ENCODE measurements at places on chromosomes 2 and 18.

GRCh38 chr2:104856086-104856972, 2.4 kb downstream of the POU3F3 start:
- DNase-seq: no peak

DNA sequence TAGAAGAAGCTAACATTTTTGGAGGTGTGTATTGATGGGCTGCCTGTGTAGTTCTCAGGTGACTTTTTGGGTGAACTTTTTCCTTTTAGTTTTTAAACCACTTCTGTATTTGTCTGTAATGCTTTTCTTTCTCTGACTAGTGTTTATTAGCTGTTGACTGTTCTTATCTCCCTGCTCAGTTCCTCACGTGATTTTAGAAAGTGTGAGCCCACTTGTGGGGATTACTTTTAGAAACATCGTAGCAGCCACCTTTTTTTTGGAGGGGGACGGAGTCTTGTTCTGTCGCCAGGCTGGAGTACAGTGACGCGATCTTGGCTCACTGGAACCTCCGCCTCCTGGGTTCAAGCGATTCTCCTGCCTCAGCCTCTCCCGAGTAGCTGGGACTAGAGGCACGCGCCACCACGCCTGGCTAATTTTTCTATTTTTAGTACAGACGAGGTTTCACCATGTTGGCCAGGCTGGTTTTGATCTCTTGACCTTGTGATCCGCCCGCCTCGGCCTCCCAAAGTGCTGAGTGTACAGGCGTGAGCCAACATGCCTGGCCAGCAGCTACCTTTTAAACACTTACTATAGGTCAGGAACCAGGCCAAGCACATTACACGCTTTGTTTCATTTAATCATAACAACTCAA, 9.2 kb upstream of the CDKL4 start:
- DNase-seq: no peak

DNA sequence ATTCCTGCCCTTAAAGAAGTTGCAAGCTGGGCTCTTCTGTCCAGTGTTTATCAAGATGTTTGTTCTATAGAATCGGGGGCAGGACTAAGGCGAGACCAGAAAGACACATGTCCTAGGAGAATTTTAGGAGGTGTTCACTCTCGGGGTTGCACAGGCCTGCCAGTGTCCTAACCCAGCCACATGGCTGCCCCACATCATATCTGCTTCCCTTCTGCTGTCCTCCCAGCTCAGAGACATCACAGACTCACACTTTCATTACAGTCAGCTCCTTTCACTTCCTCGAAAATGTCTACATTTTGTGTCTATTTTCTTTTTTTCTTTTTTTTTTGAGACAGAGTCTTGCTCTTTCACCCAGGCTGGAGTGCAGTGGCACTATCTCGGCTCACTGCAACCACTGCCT, 10.7 kb upstream of the MRO start:
- DNase-seq: no peak

DNA sequence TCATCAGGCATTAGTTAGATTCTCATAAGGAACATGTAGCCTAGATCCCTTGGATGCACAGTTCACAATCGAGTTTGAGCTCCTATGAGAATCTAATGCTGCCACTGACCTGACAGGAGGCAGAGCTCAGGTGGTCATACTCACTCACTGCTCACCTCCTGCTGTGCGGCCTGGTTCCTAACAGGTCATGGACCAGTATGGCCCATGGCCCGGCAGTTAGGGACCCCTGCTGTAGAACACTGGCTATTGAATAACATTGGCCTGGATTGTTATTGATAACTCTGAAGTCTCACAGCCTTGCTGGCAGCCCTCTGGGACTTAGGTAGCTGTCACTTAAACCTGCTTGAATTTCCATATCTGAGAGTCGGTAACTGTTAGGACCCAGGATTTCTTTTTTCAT, 114.5 kb upstream of the ALPP start:
- DNase-seq: no peak

DNA sequence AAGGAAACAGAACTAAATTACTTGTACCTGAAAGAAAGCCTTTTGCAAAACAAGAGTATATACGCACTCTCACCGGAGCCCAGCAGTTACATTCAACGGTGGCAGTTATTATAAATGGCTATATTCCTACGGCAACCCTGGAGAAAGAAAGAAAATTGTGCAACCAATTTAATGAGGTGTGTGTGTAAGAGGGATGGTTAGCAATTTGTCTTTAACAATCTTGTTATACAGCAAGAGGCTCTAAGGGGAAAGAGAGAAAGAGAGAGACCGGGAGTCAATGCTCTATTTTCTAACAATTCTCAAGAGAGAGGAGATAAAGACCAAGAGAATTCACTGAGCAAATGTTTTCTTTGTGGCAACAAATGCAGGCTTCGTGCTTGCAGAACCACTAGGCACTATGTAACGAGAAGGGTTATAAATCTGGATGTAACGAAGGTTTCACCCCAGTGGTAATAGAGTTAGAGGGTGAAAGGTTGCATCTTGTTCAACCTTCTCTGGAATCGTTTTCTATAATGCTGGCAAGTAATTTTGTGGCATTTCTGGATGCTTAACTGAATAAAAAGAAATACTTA, 359.1 kb upstream of the SPRED2 start:
- no peak for DNase-seq

- DNase-seq: no peak
Measured at GRCh38 chr2:172842511-172843265, 107.0 kb downstream of the RAPGEF4 start.

DNA sequence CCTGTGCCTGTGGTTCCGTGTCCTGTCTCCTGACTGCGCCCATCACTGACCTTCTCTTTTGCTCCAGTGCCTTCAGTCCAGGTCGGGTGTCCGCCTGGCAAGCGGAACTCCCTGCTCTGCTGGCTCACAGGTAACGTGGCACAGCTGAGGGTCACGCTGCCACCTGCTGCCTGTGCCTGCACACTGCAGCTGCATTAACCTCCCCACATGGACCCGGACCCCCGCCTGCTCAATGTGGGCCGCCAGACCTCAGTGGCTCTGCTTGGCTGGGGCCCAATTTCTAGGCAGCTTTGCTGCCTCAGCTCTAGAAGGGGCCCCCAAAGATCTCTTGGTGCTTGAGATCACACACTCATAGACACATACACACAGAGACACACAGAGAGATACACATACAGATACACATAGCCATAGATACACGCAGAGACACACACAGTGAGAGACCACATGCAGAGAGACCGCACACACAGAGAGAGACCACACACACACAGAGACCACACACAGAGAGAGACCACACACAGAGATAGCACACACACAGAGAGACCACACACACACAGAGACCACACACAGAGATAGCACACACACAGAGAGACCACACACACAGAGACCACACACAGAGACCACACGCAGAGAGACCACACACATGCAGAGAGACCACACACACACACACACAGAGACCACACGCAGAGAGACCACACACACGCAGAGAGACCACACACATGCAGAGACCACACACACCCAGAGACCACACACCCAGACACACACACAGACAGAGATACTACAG, 14.9 kb upstream of the CNNM3 start:
- peak; percentile 37 for DNase-seq

- DNase-seq: no peak
Measured at GRCh38 chr2:16362611-16363010, 303.0 kb downstream of the CYRIA start.

GRCh38 chr2:54716375-54716774, 7.1 kb upstream of the EML6 start:
- no peak for DNase-seq

- DNase-seq: no peak
Measured at GRCh38 chr18:21853016-21853415, 112.4 kb downstream of the MIB1 start.

DNA sequence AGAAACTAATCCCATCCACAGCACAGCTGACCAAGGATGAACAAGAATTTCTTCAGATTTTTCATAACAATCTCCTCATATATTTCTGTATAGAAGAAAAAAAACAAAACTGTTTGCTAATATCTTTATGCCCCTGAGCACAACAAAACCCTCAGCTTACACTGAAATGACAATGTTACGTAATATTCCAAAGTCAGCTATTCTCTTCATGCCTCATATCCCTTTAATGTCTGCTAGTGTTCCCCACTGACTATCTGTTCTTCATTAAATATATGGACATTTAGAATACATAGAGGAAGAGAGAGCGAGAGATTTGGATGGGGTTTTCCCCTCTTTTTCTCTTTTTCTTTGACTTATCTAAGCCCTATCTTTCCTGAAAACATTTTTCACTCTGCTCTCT, 87.9 kb upstream of the GULP1 start:
- no peak for DNase-seq

GRCh38 chr2:234725528-234726264, 226.1 kb upstream of the SH3BP4 start:
- no peak for DNase-seq

- DNase-seq: no peak
Measured at GRCh38 chr2:220101980-220102379, 474.6 kb downstream of the SLC4A3 start.

- no peak for DNase-seq
Measured at GRCh38 chr2:185035906-185036305, 437.6 kb downstream of the ZNF804A start.

- no peak for DNase-seq
Measured at GRCh38 chr2:10471046-10471571, 23.0 kb upstream of the ODC1 start.

DNA sequence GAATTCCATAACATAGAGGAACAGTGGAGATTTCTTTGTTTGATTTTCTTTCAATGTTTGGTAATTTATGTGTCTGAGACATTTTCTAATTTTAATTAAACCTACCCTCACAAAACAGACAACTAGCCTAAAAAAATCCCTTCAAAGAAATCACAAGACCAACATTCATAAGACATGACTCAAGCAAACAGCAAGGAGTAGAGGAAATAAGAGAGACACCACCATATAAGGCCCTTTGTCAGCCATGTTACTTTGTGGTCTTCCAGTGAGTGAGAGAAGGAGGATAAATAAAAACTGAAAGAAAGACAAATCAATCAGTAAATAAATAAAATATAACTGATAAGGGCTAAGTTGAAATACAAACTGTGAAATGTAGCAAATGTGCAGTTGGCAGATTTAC, 830.8 kb upstream of the SLC39A10 start:
- DNase-seq: no peak

- DNase-seq: no peak
Measured at GRCh38 chr18:37368110-37368954, 197.3 kb downstream of the CELF4 start.

DNA sequence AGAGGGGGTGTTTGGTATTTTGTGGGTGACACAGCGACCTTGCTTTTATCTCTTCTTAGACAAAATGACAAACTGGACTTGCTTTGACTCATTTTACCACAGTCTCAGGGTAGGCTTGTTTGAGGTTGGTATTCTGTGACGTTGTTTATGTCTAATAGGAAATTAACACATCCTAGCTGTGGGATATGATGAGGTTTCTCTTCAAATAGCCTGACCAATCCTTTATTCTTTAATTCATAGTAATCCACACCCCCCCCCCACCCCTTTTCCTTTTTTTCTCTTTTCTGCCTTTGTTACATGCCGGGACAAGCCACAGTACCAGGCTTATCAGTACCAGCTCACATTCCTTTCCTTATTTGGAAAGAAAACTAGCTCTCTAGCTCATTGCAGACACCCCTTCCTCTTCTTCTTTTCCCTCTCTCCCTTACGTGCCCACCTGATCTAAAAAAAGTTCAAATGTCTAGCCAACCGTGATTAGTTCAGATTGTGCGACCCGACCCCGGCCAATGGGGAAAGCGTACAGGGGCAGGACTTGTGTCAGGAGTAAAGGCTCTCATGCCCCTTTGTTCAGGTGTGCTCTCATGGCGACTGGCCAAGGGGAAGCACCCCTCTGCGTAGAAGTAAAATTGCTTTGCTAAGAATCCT, 52.2 kb upstream of the PTPRM start:
- no peak for DNase-seq

- DNase-seq: no peak
Measured at GRCh38 chr2:144237830-144238627, 281.9 kb downstream of the ZEB2 start.

- no peak for DNase-seq
Measured at GRCh38 chr2:187118331-187119099, 269.5 kb upstream of the ZSWIM2 start.

- DNase-seq: no peak
Measured at GRCh38 chr2:232447091-232447620, 8.8 kb upstream of the ALPI start.

DNA sequence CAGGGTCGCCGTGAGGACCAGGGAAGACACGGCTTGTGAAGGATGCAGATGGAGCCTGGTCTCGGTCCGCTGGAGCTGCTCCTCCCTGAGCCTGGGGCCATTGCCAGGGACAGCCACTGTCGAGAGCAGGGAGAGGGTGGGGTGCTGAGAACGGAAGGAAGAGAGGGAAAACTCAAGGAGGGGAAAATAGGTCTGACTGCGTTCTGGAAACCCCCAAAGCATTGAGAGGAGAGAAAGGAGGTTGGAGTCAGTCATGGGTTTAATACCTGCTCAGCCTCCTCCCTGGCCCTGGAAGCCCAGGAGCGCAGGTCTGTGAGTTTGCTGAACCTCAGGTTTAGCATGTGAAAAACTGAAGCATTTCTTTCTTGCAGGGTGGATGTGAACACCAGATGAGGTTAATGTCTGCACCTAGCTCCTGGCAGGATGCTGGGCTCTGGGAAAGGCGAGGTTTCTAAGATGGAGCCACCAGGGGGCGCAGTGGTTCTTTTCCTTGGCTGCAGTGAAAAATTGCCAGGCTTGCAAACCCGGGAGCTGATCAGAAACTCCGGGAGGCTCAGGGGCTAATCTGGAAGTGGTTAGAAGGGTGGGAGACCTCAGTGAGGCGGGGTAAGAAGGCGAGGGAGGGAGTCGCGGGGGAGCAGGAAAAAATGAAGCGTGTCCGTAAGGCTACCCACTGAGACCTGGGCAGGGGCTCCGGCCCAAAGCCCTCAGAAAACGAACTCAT, 33.6 kb upstream of the RNF149 start:
- DNase-seq: peak; percentile 63

- peak; percentile 43 for DNase-seq
Measured at GRCh38 chr18:2657788-2658458, 2.4 kb downstream of the SMCHD1 start.

DNA sequence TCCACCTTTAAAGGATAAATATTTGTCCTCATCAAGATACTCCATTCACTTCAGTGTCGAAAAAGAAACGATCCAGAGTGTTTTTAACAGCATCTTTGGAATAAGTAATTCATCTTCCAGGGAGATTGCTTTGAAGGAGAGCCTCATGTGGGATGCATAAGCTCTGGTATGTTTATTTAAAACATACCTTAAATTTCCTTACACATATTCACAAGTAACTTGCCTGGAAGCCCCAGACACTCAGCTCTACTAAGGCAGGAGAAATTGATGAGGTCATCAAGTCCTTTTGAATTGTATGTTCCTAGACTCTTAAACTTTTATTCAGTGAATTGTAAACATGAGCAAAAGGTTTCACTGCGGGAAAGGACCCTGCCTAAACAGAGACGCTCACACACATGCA, 103.0 kb downstream of the CDK15 start:
- no peak for DNase-seq

DNA sequence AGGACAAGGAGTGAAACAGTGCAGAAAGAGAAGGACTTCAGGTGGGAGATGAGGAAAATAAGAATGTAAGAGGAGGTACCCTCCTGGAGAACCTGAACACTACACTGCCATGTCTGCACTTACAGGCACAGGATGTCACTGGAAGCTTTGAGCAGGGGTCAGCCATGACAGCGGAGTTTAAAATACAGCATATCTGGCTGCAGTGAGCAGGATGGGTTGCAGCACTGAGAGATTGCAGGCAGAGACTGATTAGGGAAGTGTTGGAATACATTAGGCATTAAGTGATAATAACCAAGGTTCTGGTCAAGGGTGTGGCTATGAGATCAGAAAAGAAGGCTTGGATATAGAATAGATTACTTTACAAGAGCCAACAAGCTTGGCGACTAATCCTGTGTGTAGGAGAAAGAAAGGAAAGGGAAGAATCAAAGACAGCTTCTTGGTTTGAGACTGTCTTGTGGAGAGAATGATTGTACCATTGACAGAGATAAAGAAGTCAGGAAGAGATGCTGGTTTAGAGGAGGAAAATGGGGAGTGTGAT, 171.1 kb upstream of the RBMS1 start:
- DNase-seq: no peak

All from hematopoietic multipotent progenitor cell treated with erythropoietin and hydrocortisone succinate and interleukin-3 and kit ligand, for 17 days (in vitro differentiated cells).